Ammon's horn (tissue), 1 donor: ENCODE measurements at places on chromosomes 6 and 20.

DNA sequence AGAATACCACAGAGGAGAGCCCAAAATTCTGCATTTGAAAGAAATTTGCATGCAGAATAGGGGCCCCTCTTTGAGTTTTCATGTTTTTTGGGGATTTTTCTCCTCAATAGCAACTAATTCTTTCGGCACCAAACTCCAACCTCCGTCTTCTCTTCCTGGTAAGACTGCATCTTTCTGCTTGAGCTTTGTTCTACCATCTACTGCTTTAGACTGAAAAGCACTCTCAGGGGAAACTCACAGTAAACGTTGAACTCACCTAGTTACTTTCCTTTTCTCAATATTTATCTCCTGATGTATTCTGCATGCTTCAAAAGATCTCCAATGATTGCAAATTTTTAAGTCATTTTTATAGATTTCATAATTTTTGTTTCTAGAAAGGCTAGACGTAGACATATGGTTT lies 36.9 kb upstream of the HLA-DQB1 start:
- no peak for DNase-seq

DNA sequence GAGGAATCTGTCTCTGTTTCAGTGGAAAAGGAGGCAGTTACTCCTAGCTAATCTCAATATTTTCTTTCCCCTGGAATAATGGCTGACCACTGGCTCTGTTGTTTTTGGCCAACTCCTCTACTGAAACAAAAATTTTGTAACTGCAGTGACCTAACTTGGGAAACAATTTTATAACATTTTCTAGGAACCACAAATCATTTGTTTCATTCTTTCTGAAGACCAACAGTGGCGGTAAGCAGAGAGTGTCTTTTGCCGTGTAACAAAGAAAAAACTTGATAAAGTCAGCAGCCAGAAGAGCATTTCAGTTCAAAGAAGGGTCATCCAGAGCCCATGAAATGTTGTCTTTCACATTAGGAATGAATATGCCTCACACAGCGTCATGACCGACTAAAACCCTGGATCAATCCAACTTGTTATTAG lies 11.8 kb upstream of the BFSP1 start:
- DNase-seq: no peak

DNA sequence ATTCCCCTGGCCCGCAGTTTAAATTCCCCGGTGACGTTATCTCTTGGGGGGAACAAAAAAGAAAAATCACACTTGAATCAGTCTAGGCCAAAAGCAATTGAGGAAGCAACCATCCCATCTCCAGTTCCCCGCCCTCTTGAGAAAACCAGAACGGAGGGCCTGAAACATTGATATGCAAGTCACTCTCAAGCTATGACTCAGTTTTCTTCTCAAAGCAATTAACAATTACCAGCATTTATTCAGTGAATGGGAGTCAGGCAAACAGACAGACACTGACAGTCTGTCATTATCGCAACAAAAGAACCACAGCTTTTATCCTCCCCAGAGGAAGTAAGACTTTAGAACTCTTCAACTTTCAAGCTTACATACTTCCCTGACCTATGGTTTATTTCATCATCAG lies 100.9 kb downstream of the OPRM1 start:
- DNase-seq: peak; percentile 38

GRCh38 chr20:57943291-57943690 lies 233.5 kb upstream of the PMEPA1 start:
- DNase-seq: no peak

DNA sequence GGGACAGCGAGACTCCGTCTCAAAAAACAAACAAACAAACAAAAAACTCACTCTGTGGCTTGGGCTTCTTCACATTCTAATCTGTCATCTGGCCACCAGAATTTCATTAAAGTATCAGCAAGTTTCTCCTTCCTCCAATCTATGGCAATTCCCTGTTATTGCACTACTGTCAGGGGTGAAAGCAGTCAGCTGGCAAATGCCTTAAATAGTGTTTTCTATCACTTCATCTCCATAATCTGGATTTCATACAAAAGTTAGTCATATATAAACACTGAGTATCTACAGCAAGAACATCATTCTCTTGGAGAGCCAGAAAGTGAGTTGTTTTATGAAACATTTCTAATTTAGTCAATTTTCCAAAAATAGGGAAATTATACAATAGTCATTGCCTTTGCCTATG lies 56.1 kb downstream of the PHACTR3 start:
- no peak for DNase-seq

DNA sequence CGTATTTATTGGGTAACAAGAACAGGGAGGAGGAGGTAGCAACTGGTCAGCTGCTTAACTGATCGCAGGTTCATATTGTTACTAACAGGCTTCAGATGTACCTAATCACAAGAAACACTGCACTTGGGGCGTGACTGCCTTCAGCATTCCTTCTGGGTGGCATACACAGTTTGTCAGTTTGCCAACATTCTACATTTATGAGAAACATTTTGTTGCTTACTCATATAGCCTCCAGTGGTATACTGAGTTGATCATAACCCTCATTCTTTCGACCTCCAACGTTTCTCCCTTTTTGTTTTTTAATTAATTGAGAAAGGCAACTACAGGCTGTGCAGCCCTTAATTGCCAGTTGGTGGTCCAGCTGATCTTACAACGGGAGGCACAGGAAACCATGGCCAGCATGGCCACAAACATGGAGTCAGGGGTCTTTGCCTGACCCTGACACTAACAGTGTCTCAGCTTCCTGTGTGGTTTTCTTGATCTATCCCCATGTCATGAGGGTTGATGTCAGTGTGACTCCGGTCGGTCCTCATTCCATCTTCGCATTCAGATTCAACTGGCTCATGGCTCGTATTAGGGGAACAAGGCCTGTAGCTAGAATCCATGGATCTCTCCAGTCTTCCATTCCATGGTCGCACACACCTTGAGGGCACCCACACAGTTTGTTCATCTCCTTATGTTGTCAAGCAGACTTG lies 9.4 kb downstream of the EPB41L2 start:
- DNase-seq: no peak

DNA sequence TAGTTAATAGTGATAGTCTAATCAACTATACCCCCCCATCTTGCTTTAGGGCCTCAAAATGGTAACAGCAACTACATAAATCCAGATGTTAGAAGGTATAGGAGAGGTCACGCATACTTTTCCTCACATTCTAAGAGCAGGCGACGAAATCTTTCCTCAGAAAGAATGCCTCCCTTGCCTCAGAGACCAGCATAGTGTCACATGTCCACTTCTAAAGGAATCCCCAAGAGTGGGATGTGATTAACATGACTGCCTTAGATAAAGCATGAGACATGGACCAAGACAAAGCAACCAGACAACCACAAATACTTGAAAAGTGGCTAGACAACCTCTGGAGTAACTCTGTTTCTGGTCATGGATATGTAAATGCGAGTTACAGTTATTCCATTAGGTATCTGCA lies 710.7 kb downstream of the EYS start:
- no peak for DNase-seq
